EL (cell line): ENCODE measurements at places on chromosomes 1 and 21.

GRCh38 chr1:47962750-47963492 lies 34.3 kb downstream of the TRABD2B start:
- DNase-seq, result no peak

DNA sequence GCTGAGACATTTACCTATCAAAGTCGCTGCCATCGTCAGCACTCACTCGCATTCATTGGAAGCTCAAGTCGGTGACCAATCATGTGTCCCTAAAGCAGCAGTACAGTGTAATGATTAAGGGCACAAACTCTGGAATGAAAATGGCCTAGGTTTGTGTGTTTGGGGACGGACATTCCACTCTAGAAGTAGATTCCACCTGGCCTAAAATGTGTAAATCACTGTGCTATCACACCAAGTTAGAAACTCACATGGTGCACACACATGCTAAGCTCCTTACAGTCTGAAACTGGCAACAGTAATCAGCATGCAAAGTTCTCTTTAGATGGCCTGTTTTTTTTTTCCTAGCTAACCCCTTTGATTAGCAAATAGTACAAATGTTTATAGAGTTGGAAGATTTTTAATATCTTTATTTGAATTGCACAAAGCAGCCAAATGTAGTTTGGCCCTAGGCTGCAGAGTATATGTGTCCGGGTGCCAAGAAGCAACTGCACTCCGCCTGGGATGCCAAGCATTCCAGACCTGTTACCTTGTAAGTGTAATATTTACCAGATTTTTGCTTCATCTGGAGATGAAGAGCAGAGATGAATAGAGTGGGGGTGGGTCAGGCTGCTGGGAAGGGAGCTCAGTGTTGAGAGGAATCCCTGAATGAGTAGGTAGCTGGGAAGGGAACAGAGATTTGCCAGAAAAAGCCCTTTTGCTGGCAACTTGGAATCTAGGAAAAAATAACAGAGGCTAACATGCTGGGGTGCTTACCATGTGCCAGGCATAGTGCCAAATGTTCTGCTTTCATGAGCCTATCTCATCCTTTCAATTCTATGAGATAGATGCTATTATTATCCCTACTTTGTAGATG lies 35.2 kb downstream of the TGFB2 start:
- DNase-seq, result peak; percentile 94

GRCh38 chr21:45523411-45524101 lies 18.7 kb downstream of the SLC19A1 start:
- no peak for DNase-seq

DNA sequence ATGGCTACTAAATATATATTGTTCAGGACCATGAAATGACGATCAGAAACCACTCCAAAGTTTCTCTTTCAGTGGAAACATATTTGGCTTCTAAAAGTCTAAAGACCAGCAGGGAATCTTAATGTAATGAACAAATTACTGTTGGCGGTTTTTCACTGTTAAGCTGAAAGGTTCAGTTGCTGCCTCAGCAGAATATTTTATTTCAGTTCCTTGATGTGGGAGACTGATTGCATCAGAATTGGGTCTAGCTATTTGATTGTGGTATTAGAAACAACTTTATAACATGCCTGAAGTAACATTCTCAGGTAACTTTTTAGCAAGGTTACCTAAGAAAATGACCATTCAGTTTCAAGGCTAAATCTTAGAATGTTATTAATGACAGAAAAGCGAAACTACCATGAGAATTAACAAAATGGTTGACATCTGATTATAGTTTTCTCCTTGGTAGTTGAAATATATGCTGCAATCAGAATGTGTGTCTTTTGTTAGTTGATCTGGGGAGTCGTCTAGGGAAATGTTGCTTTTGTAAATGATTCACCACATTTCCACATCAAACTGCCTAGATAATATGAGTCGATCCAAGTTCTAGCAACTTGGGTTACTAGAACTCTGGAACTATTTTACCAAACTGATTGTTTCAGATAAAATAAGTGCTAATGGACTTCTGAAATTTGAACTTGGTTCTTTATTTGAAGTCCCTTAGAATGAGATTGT lies 200.4 kb downstream of the HMCN1 start:
- DNase-seq, result peak; percentile 11

GRCh38 chr1:31645274-31645568 lies 545 bp upstream of the PEF1 start:
- no peak for DNase-seq

GRCh38 chr1:24972221-24972914 lies 42.3 kb upstream of the RUNX3 start:
- DNase-seq, result no peak

DNA sequence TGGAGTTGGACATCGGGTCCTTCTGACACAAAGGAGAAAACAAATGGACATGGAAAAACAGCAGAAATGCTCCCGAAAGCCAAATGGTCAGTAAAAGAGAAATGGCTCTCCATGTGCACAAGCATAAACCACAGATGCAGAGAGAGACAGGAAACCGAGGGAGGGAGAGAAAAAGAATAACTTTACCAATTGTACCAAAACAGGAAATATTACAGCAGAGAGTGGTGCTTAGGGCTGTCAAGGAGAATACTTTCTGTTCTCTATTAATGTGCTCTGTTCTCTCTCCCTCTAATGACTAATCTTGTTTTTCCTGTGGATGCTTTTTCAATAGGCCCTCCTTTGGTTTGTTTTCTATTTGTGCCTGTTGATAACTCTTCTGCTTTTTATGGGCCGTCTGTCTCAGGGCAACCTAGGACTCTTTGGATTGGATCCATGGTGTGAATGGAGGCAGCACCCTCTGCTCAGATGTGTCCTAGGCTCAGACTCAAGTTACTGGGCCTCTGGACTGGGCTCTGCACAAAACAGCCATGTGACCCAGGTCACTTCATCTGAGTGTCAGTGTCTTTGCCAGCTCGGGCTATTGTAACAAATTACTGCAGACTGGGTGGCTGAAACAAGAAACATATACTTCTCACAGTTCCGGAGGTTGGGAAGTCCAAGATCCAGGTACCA lies 663.0 kb downstream of the NPHP4 start:
- DNase-seq, result no peak

DNA sequence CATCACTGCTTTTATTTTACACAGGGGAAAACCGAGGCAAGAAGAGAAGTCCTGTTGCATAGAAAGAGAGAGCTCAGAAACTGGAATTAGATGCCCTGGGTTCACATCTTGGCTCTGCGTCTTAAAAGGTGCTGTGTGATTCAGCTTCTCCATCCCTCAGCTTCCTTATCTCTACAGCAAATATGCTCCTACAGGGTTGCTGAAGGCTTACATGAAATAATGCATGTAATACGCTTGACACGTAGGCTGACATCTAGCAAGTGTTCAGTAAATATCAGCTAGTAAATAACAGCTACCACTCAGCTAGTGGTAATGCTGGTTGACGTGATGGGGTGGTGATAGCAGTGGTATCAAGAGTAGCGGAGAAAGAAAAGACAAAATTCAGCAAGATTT lies 77.1 kb upstream of the CD55 start:
- DNase-seq, result no peak

- DNase-seq, result no peak
These were observed 18.1 kb upstream of the SHE start for GRCh38 chr1:154520333-154520732.

GRCh38 chr1:17347769-17348592 lies 24.0 kb upstream of the PADI6 start:
- peak; percentile 67 for DNase-seq

GRCh38 chr21:45366931-45367401 lies 38.0 kb upstream of the COL18A1 start:
- DNase-seq, result peak; percentile 98

GRCh38 chr1:32817815-32818786 lies 648 bp downstream of the S100PBP start:
- DNase-seq, result peak; percentile 75

- DNase-seq, result no peak
These were observed 27.9 kb downstream of the AXDND1 start for GRCh38 chr1:179393721-179394120.

DNA sequence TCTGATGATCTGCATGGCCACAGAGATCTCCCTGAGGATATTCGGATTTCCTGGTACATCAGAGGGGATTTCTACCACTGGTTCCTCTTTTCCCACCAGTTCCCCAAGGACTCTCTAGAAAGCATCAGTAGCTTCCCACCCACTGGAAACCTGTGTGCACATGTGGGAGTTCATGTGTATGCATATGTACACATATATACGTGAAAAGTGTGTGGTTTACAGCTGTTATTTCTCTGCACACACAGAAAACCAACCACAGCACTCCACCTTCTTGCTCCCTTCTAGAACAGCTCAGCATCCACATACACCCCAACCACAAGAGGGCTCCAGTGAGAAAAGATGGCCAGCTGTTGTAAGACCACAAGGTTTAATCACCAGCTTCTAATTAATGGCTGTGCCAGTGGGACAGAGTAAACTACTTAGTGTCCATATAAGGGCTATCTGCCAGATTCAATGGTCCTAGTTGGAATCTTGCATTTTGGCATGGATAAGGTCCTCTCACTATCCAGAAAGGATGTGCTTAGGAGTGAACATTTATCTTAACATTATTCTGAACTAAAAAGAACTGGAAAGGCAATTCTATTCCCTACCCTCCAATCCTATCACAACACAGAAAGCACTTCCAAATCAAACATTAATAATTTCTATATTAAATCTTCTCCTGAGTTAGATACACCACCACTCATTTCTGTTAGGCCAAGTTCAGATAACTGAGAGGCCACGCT lies 24.1 kb downstream of the GPR3 start:
- peak; percentile 68 for DNase-seq

DNA sequence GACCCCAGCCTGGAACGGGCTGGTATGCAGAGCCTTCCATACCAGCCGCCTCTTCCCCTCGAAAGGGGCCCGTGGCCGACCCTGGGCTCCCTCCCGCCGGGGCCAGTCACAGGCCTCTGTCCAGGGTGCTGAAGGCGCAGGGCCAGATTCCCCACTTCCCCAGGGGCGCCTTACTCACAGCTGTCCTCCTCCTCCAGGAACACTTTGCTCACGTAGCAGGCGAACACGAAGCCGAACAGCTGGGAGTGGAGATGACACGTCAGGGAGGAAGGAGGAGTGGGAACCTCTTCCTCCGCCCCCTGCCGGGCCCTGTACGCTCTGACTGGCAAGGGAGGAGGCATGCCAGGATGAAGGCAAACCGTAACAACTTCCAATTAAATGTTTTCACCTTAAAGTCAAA lies 57.3 kb downstream of the NKAIN1 start:
- peak; percentile 94 for DNase-seq

GRCh38 chr1:16017461-16018303 lies at the start of gene HSPB7:
HSPB7 (minus strand) TSS chr1:16018043; CDS start chr1:16017963, 80 bp downstream.
- peak; percentile 64 for DNase-seq
